ENCODE measurements at places on chromosomes 5 and 9.

DNA sequence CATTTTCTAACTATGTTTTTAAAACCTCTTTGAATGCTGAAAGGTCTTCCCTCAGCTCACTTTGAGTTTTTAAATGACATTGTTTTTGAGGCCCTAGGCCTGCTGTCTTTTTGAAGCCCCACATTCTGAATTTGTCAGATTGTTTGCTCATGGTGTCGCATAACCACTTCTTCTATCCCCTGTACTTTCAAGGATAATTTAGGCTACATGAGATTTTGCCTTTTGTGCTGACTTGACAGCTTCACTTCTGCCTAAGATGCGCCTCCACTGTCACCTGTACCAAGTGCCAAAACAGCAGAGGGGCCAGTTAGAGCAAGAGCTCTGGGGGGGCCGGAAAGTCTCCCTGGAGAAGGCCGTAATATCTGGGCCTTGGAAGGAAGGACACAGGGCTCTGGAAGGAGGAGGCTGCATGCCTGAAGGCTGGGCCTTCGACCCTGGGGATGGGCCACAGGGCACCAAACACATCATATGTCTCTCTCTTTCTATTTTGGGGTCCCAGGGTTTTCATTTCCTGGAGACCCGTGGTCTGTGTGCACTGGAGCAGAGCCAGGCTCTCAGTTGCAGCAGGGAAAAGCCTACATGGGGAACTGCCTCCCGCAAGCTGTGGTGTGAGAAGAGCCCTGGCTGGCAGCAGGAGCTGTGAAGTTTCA, 49.1 kb downstream of the NDST1 start:
- DNase-seq, result peak; percentile 52

DNA sequence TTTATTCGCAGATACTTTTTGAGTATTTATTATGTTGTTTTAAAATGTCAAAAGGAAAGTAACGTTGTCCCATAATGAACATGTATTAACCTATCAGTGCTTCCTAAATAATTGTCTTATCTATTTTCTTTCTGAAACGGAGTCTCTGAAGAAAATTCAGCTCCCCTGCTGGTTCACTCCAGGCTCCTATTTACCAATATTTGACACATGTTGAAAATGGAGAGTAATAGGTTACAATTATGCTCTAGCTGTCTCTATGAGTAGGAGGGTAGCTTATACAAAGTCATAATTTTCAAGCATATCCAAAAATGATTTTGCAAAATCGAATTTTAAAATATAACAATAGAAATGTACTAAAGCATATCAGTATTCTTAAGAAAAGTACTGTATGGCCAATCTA, 844.1 kb downstream of the CDH18 start:
- DNase-seq, result no peak

GRCh38 chr5:29697278-29697677, 1496.2 kb upstream of the CDH6 start:
- DNase-seq, result no peak

- DNase-seq, result no peak
Measured at GRCh38 chr9:106862110-106862820, 701 bp upstream of the ZNF462 start.

DNA sequence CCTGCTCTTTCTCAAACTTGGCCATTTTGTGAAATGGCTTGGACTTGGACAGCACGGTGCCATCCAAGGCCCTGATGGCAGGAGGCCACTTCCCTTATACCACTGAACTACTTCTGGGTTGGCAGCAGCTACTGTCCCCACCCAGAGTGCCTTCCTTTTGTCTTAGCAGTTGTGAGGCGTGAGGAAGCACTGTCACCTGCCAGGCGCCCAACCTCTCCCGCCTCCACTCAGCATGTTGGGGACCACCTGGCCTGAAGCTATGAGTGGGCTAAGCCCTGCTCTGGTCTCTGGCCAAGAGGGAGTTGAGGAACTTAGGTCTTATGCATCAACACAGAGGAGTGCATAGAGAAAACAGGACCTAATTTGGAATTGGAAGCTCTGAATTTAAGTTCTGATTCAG, 276.0 kb downstream of the ENC1 start:
- no peak for DNase-seq

- DNase-seq, result no peak
Measured at GRCh38 chr9:21668516-21668915, 133.9 kb upstream of the MTAP start.

GRCh38 chr5:68744206-68744605, 349.6 kb upstream of the SLC30A5 start:
- no peak for DNase-seq

DNA sequence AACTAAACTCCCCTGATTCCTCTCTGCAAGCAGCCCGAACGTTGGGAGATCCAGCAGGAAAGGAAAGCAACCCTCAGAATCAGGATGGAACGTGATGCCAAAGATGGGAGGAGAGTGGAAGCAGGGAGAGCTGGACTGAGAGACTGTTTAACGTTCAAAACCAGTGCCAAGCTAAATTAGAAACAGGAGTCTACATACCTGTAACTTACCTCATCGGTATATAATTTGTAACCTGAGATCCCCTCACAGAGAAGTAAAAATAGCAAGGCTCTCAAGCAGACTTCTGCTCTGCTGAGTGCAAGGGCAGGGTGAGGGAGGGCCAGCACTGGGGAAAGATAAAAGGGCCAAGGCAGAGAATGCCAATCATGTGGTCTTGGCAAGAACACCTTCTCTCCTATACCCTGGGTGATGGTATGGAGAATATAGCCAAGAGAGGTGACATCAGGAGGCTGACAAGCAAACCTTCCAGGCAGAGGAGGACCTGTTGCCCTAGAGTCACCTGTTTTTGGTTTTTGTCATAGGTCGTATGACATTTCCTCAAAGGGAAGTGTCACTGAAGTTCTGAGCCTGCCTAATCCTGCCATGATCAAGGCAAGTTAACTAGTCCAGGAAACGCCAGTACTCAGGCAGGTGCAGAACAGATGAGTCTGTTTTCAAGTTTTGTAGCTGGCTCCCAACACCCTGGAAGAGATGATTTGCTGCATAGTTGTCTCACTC, 472.0 kb downstream of the NFIB start:
- no peak for DNase-seq

- no peak for DNase-seq
Measured at GRCh38 chr5:147949711-147950573, 43.6 kb upstream of the C5orf46 start.

- DNase-seq, result no peak
Measured at GRCh38 chr9:84996029-84996428, 326.5 kb downstream of the NTRK2 start.

- no peak for DNase-seq
Measured at GRCh38 chr5:108521841-108522506, 140.1 kb upstream of the FBXL17 start.

DNA sequence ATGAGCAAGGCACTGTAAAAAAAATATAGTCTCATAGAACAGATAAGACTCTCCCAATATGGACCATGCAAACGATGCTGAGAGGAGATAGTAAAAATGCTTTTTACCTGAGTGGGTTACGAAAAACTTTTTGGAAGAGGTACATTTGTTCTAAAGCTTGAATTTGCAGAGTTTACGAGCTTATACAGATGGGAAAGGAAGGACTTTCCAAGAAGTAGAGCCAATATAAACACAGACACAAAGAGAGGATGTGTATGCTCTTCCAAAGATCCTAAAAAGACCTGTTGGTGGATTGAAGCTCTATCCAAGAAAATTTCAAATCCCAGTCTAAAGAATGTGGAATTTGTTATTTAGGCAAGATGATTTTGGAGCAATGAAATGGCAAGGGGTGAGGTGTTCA, 127.1 kb upstream of the SLCO6A1 start:
- no peak for DNase-seq

GRCh38 chr5:144210655-144211054, 40.0 kb downstream of the KCTD16 start:
- DNase-seq, result no peak

DNA sequence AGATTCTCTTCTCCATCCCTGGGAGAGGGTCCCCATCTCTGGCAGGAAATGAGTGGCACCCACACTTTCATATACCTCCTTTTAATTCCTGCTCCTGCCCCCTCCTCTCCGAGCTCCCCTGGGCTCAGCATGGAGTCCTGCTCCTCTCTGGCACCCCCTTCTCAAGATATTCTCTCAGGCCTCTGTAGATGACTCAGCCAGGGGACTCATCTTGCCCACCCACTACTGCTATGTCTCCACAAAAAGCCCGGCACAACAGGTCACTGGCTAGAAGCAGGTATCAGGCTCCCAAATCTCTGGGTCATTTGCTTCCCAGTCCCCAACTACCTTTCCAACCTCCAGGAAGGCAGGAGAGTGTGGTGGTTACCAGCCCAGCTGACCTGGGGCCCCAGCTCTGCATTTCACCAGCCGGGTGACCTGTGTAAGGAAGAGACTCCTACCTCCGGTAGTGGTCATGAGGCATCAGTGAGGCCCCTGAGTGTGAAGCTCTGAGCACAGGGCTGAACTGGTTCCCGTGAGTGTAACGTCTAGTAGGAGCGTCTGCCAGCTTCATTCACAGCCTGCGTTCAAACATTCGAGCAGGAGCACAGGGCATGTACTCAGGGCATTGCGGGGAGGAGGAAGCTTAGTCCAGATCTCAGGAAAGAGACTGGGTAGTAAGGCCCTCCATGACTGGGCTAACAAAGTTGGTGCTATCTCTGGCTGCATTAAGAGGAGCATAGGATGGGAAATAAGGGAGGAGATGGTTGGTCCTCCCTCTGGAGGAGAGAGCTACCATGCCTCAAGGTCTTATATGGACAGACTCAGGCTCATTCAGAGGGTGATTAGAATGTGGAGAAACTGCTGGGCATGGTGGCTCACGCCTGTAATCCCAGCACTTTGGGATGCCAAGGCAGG, 63.7 kb downstream of the LMX1B start:
- no peak for DNase-seq

GRCh38 chr5:213803-214395, 4.1 kb downstream of the CCDC127 start:
- no peak for DNase-seq

GRCh38 chr9:90659650-90660364, 17.2 kb upstream of the DIRAS2 start:
- no peak for DNase-seq

GRCh38 chr5:58025809-58026208, 434.1 kb downstream of the PLK2 start:
- DNase-seq, result no peak

- DNase-seq, result no peak
Measured at GRCh38 chr9:84136119-84136868, 155.7 kb downstream of the RMI1 start.

- peak; percentile 81 for DNase-seq
Measured at GRCh38 chr5:142012186-142012785, 541 bp downstream of the GNPDA1 start.

GRCh38 chr5:92715946-92716520, 865.0 kb downstream of the NR2F1-AS1 start:
- DNase-seq, result no peak

GRCh38 chr5:153211076-153211475, 279.4 kb upstream of the GRIA1 start:
- DNase-seq, result no peak

DNA sequence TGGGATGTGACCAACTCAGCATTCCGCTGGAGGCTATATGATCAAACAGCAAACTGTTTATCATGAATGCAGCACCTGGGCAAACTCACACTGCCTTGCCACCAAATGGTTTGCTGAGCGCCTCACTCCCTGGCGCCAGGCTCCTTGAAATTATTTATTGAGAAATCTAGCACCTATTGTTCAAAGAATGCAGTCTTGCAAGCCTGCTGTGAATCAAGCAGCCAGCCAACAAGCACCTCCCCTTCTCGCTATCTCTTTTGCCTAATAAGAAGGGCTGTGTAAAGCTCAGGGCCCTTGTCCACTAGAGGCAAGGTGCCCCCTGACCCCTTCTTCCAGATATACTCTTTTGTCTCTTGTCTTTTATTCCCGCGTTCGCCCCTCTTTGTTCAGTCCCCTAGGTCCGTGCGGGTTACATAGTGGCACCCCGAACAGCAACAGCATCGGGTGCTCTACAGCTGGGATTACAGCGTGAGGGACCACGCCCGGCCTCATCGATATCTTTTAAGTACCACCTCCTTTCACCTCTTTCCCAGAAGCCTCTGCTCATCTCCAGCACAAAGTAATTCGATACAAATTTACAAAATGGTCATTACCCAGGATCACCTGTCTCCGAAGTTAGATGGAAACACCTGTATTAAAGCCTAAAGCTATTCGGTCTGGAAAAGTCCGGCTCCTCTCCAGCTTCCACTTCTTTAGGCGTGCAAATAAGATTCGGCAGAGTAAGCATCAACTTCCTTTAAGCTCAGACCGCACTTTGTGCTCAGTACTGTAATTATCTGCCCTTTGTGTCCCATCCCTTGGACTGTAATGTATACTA, 896 bp downstream of the RIGI start:
- no peak for DNase-seq

- DNase-seq, result no peak
Measured at GRCh38 chr5:96331210-96331609, 101.8 kb downstream of the PCSK1 start.

- DNase-seq, result no peak
Measured at GRCh38 chr9:19782005-19782404, 6.8 kb downstream of the SLC24A2 start.

DNA sequence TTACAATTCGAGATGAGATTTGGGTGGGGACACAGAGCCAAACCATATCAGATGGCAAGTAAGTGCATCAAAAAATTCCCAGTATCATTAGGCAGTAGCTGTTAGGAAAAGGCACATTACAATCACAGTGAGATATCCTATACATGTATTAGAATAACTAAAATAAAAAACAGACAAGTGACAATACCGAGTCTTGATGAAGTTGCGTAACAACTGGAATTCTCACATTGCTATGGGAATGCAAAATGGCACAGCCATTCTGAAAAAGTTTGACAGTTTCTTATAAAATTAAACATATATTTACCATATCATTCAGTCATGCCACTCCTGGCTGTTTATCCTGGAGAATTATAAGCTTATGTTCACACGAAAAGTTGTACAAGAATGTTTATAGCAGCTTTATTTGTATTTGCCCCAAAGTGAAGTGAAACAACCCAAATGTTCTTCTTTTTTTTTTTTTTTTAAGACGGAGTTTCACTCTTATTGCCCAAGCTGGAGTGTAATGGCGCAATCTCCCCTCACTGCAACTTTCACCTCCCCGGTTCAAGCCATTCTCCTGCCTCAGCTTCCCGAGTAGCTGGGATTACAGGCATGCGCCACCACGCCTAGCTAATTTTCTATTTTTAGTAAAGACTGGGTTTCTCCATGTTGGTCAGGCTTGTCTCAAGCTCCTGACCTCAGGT, 93.1 kb upstream of the TLE1 start:
- DNase-seq, result no peak

- DNase-seq, result no peak
Measured at GRCh38 chr5:86977190-86977589, 290.5 kb upstream of the RASA1 start.

GRCh38 chr5:2206293-2207108, 323.8 kb upstream of the IRX4 start:
- DNase-seq, result no peak

GRCh38 chr5:142605611-142606010, 80.3 kb downstream of the FGF1 start:
- DNase-seq, result no peak

- no peak for DNase-seq
Measured at GRCh38 chr5:169450464-169450863, 133.1 kb upstream of the SPDL1 start.

- no peak for DNase-seq
Measured at GRCh38 chr9:91285729-91286353, 75.9 kb downstream of the AUH start.

Measured in sciatic nerve (tissue), 2 donors.